ENCODE measurements at places on chromosomes 16 and 17. TPM values are rescaled to one million over a fixed set of nuclear protein-coding genes. Genes with fewer than 3 reads are reported as not detected.

FOXO3B gene
- total RNA-seq = 11.8 TPM

TMEM219 gene
- total RNA-seq = 35.1 TPM

MYO15B gene
- total RNA-seq = 15.7 TPM

FAM171A2 gene
- total RNA-seq = 51.4 TPM

KLHL10 gene
- total RNA-seq = not detected

GP1BA gene
- total RNA-seq = not detected

TBX2 gene
- 1.4 TPM for total RNA-seq

CD300H gene
- not detected for total RNA-seq

MGAT5B gene
- 29.8 TPM for total RNA-seq

FOXC2 gene
- total RNA-seq = 0.23 TPM

GPT2 gene
- total RNA-seq = 23.1 TPM

INCA1 gene
- 0.69 TPM for total RNA-seq

SLC13A2 gene
- total RNA-seq = not detected

AURKB gene
- total RNA-seq = 6.9 TPM

LITAF gene
- 26.1 TPM for total RNA-seq

PRSS21 gene
- not detected for total RNA-seq

KRT40 gene
- not detected for total RNA-seq

NLRP1 gene
- total RNA-seq = 116 TPM

IL32 gene
- total RNA-seq = 1.6 TPM

ABAT gene
- 211 TPM for total RNA-seq
